Aorta (tissue), 5 donors: ENCODE measurements at places on chromosomes 1 and 21. TPM values are rescaled to one million over a fixed set of nuclear protein-coding genes. Genes with fewer than 3 reads are reported as not detected.

SERTAD4 gene
- total RNA-seq = 14.6 TPM

PLOD1 gene
- total RNA-seq = 80.2 TPM

SPATA17 gene
- not detected for total RNA-seq

GRCh38 chr21:46097336-46098293, at the start of gene COL6A2:
Gene COL6A2 (plus strand): TSS chr21:46098112.
- H3K27ac ChIP-seq = peak within 1 kb of the TSS; percentile 92
- no peaks in the 10 kb centered on the region for H3K36me3 ChIP-seq
- no peaks in the 10 kb centered on the region for H3K4me1 ChIP-seq
- no peaks in the 10 kb centered on the region for H3K27me3 ChIP-seq
- peak within 1 kb of the TSS; percentile 84 for H3K4me3 ChIP-seq
- peak; percentile 75 for DNase-seq

- no peaks in the 10 kb centered on the region for H3K27me3 ChIP-seq
- H3K36me3 ChIP-seq = no peaks in the 10 kb centered on the region
- DNase-seq = no peak
- H3K4me3 ChIP-seq = no peak overlapping the region
These were observed 26.4 kb downstream of the FAAH start for GRCh38 chr1:46420533-46420915.

DNA sequence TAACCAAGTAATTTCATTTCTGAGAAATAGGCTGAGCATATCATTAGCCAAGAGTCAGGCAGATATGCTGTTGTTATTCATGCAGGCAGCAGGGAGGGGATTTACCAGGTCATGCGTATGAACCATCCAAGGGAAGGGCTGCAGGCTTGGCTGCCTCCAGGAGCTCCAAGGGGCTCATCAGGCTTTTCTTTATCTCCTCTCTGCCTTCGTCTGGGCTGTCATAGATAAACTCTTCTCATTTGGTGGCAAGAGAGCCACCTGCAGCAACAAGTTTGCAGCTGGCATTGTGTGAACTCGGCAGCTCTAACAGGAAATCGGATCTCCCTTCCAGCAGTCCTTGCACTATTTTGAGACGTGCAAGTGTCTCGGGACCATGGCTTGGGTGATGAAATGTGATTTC, 7.5 kb downstream of the CCDC27 start:
- no peak for DNase-seq
- H3K27ac ChIP-seq = no peak overlapping the region
- no peak overlapping the region for H3K4me3 ChIP-seq
- H3K27me3 ChIP-seq = no peaks in the 10 kb centered on the region
- no peaks in the 10 kb centered on the region for H3K36me3 ChIP-seq
- no peaks in the 10 kb centered on the region for H3K4me1 ChIP-seq

DNA sequence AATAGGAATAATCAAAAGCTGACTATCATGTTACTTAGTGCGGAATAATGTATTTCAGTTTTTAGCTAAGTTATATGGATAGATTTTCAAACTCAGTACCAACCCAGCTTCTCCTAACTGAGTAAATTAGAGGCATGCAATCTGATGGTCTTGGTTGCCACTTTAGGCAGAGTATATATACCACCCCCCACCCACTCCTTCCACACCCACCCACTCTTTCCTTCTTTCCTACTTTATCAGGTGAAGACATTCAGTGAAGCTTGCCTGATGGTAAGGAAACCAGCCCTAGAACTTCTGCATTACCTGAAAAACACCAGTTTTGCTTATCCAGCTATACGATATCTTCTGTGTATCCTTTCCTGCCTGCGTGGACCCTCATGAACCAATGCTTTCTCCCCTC, 36.3 kb downstream of the DAP3 start:
- H3K4me3 ChIP-seq = no peak overlapping the region
- no peak overlapping the region for H3K27ac ChIP-seq
- no peaks in the 10 kb centered on the region for H3K36me3 ChIP-seq
- H3K4me1 ChIP-seq = no peaks in the 10 kb centered on the region

DNA sequence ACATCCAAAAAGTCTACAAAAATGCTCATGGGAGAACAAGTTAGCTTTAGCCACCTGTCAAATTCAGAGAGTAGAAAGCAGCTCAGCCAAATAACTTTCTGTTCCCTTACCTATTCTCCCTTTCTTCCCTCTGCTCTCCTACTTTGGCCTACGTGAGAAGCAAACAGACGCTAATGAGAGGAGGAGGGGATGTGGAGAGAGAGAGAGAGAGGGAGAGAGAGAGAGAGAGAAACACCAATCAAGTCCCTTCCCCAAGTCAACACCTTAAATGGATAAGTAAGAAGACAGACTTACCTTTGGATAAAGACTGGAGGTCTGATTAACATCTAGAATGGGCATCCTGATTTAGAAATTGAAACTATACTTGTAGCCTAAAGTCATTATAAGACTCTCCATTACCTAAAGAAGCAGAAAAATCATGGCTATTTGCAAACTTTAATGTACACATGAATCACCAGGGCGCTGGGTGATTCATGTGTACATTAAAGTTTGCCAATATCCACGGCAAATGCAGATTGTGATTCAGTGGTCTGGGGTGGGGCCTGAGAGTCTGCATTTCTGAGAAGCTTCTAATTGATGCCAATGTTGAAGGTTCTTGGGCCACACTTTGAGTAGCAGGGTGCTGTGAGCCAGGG, 13.1 kb upstream of the DUSP12 start:
- no peaks in the 10 kb centered on the region for H3K4me1 ChIP-seq
- H3K27ac ChIP-seq = no peak overlapping the region
- H3K4me3 ChIP-seq = no peak overlapping the region
- no peak for DNase-seq
- no peaks in the 10 kb centered on the region for H3K36me3 ChIP-seq
- H3K27me3 ChIP-seq = no peaks in the 10 kb centered on the region

DNA sequence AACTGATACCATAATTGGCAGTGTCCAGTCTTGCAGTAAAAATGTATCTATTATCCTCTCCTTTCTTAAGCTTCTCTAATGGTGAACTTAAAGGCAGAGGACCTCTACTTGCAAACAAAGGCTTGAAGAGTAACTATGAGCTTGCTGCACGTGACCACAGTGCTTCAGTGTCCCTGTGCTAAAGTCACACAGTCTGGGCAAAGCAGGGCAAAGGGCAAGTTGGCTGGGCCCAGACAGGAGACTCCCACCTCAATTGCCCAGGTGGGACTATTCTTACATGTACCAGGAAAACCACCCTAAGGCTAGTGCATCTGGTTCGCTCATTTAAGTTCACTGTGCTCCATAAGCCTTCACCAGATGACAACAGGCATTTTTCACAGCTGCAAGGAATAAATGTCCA, 374.2 kb upstream of the PROX1 start:
- DNase-seq = no peak
- no peaks in the 10 kb centered on the region for H3K36me3 ChIP-seq
- no peak overlapping the region for H3K27ac ChIP-seq
- no peaks in the 10 kb centered on the region for H3K4me1 ChIP-seq
- no peaks in the 10 kb centered on the region for H3K27me3 ChIP-seq
- no peak overlapping the region for H3K4me3 ChIP-seq

GRCh38 chr1:47584249-47584648, 146.4 kb downstream of the FOXD2 start:
- no peak overlapping the region for H3K27ac ChIP-seq
- no peaks in the 10 kb centered on the region for H3K27me3 ChIP-seq
- H3K4me3 ChIP-seq = no peak overlapping the region
- DNase-seq = no peak
- no peaks in the 10 kb centered on the region for H3K4me1 ChIP-seq

- H3K27me3 ChIP-seq = no peaks in the 10 kb centered on the region
- DNase-seq = no peak
- H3K4me1 ChIP-seq = no peaks in the 10 kb centered on the region
- H3K4me3 ChIP-seq = no peak overlapping the region
These were observed 61.4 kb upstream of the LRRN2 start for GRCh38 chr1:204746838-204747442.

GRCh38 chr1:211623515-211623914, 44.6 kb upstream of the SLC30A1 start:
- H3K27ac ChIP-seq = no peak overlapping the region
- H3K4me3 ChIP-seq = no peak overlapping the region
- H3K27me3 ChIP-seq = no peaks in the 10 kb centered on the region
- H3K36me3 ChIP-seq = no peaks in the 10 kb centered on the region

DNA sequence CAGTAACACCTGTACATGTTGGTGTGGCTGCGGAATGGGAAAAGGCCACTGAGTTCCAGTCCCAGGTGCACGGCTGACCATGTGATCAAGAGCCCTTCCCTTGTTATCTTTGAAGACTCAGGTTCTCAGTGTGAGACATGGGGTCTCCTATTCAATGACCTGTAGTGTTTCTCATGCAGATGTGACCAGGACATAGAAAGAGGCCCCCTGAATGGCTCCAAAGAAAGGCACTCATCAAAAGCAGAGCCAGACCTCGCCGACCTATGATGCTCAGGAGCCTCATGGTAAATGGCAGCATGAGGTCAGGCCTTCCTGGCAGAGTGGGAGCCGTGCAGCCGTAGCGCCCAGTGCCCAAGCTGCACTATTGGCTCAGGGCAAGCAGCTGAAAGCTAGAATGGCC, 42.3 kb upstream of the HAO2 start:
- H3K27ac ChIP-seq = no peak overlapping the region
- no peak for DNase-seq
- H3K4me1 ChIP-seq = no peaks in the 10 kb centered on the region
- H3K27me3 ChIP-seq = no peaks in the 10 kb centered on the region
- H3K36me3 ChIP-seq = no peaks in the 10 kb centered on the region
- H3K4me3 ChIP-seq = no peak overlapping the region
